ENCODE measurements at places on chromosomes 1 and 21. TPM values are rescaled to one million over a fixed set of nuclear protein-coding genes. Genes with fewer than 3 reads are reported as not detected.

S100A1 gene
- polyA plus RNA-seq: 0.12 TPM

ARHGEF2 gene
- polyA plus RNA-seq: 38.7 TPM

ERI3 gene
- polyA plus RNA-seq: 43.7 TPM

PTPN14 gene
- polyA plus RNA-seq: 59.9 TPM

CAMK2N1 gene
- polyA plus RNA-seq: 17.3 TPM

NR1I3 gene
- polyA plus RNA-seq: not detected

- no peaks in the 10 kb centered on the region for H3K36me3 ChIP-seq
- H3K27me3 ChIP-seq: peaks cover 8% of the 10 kb centered on the region
- H3K27ac ChIP-seq: no peak overlapping the region
- DNase-seq: no peak
Measured at GRCh38 chr1:18128298-18128697, 20.7 kb downstream of the IGSF21 start.

GRCh38 chr1:14552246-14552965 is 46.1 kb upstream of the KAZN start:
- no peak for DNase-seq
- no peak overlapping the region for H3K4me3 ChIP-seq
- no peaks in the 10 kb centered on the region for H3K4me1 ChIP-seq
- peaks cover 5% of the 10 kb centered on the region for H3K27me3 ChIP-seq

DNA sequence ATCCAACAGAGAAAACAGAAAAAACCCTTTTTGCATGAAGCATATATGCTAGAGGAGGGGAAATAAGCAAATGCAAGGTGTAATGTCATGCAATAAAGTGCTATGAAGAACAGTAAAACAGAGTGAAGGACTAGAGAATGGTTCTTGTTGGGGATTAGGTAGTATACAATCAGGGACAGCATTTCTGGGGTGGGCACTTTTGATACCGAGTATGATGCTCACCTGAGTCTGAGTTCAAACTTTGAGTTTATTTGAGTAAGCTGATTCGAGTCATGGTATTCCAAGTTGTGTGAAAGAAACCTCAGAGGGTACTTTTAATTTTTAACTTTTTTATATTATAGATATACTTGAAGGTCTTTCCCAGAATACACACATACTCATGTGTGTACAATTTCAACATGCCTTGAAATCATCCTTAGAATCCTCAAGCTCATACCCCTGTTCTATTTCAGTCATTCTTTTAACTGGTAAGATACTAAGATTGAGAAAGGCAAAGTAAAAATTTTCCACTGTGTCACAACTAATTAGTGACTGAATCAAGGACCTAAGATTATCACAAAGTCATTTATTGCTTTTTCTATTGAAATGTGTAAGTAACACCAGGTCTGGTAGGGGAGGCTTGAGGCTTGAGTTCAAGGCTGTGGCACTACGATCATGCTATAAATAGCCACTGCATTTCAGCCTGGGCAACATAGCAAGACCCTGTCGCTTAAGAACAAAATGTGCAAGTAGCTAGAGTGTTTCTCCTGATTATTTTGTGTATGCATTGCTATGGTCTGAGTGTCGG is 12.1 kb downstream of the LRRC8B start:
- no peaks in the 10 kb centered on the region for H3K4me1 ChIP-seq
- no peak overlapping the region for H3K4me3 ChIP-seq
- no peaks in the 10 kb centered on the region for H3K27me3 ChIP-seq
- no peak overlapping the region for H3K27ac ChIP-seq
- no peak for DNase-seq

DNA sequence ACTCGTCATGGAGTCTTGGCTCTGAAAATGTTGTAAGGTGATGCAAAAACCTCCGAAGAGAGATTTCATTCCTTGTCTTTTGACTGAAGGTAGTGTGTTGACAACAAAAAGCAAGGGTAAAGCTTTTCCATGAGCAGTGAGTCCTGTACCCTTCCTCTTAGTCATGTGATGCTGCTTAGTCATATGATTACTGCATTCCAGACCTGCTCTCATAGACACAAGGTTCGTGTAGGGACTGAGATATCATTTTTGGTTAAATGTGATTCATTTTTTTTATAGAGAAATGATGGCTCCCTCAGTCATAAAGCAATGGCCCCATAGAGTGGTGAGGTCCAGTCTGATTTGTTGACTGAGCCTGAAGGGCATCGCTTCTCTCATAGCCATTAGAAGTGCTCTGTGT is 9.2 kb downstream of the KCNJ6 start:
- H3K36me3 ChIP-seq: no peaks in the 10 kb centered on the region
- H3K27me3 ChIP-seq: peaks cover 9% of the 10 kb centered on the region
- no peak for DNase-seq
- H3K4me1 ChIP-seq: no peaks in the 10 kb centered on the region
- H3K27ac ChIP-seq: no peak overlapping the region

GRCh38 chr21:33449616-33450015 is 30.2 kb downstream of the TMEM50B start:
- no peaks in the 10 kb centered on the region for H3K27me3 ChIP-seq
- DNase-seq: no peak
- peaks cover 10% of the 10 kb centered on the region for H3K4me1 ChIP-seq
- H3K36me3 ChIP-seq: no peaks in the 10 kb centered on the region
- H3K4me3 ChIP-seq: no peak overlapping the region

All from keratinocyte (primary cell).